ENCODE measurements at places on chromosomes 13 and 19.

DNA sequence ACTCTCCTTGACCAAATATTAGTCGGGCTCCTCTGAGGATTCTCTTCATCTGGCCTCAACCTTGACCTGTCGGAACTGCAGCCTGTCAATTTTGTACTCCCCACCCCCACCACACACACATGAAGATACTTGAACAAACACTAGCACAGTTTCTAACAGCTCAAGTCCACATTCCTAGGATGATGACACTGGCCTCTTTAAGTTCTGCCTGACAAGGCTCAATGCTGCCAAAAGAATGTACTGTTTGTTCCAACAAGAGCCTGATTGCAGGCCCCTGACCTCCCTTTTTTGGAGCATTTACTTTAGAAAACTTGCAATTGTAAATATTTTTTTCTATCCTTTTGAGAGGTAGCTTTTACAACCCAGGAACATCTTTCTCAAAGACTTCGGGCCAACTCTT, 169.2 kb upstream of the IRS2 start:
- no peak for DNase-seq

- no peak for DNase-seq
Observed at GRCh38 chr19:41588497-41589209, 12.7 kb downstream of the CEACAM21 start.

DNA sequence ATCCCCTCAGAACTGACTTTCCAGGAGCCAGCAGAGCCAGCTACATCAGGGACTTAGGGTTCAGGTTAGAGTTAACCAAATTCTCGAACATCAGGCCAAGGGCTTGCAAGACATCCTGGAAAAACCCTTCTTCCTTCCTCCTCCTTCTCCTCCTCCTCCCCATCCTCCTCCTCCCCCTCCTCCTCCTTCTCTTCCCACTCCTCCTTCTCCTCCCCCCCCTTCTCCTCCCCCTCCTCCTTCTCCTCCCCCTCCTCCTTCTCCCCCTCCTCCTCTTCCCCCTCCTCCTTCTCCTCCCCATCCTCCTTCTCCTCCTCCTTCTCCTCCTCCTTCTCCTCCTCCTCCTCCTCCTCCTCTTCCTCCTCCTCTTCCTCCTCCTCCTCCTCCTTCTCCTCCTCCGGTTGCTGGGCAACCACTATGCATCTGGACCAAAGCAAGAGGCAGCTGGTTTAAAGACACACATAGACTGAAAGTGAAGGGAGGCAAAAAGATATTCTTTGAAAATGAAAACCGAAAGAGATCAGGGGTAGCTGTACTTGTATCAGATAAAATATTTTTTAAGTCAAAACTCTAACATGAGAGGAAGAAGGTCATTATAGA, 5.9 kb upstream of the CCL25 start:
- DNase-seq = no peak

- DNase-seq = no peak
Observed at GRCh38 chr13:77749344-77749880, 51.9 kb downstream of the SLAIN1 start.

- no peak for DNase-seq
Observed at GRCh38 chr13:29530901-29531300, 64.6 kb downstream of the SLC7A1 start.

DNA sequence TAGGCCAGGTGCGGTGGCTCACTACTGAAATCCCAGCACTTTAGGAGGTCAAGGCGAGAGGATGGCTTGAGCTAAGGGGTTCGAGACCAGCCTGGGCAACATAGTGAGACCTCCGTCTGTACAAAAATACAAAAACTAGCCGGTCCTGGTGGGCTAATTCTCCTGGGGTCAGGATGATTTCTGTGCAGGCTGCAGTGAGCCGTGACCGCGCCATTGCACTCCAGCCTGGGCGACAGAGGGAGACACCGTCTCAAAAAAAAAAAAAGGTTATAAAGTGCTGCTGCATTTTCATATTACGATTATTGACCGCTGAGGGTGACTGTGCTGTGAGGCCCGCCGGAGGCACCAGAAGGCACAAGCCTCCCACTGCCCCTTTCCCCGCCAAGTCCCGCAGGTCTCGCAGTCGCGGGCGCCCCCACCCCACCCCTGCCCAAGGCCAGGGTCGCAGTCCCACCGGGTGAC, 477 bp upstream of the PLEKHF1 start:
- no peak for DNase-seq

DNA sequence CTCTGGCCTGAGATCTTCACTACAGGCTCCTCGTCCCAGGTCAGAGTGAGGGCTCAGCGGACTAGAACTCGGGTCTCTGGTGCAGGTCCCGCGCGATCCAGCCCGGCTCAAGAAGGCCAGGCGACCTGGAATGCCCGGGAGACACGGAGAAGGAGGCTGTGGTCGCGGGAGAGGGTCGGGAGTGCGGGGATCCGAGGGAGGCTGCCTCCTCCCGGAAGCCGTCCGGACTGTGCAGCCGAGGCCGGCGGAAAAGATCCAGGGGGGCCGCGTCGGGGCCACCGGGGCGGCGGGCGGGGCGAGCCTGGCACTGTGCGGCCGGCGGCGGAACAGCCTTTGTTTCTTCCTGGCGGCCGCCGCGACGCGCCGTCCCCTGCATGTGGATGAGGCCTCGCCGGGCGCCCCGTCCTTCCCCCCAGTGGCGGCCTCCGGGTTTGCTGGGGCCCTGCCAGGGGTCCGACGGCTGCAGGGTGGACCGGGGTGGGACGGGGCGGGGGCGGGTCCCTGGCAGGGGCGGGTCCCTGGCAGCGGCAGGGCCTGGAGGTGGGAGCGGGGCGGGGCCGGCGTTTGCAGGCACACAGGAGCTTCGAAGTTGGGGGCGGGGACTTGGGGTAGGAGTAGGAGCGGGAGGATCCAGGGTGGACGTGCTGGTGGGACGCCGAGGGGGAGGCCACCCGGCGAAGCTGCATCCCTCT, 1.0 kb upstream of the SLC7A10 start:
- no peak for DNase-seq

- no peak for DNase-seq
Observed at GRCh38 chr19:51820011-51820410, 25.1 kb downstream of the FPR3 start.

GRCh38 chr13:41561170-41561569, 103.8 kb downstream of the RGCC start:
- no peak for DNase-seq

DNA sequence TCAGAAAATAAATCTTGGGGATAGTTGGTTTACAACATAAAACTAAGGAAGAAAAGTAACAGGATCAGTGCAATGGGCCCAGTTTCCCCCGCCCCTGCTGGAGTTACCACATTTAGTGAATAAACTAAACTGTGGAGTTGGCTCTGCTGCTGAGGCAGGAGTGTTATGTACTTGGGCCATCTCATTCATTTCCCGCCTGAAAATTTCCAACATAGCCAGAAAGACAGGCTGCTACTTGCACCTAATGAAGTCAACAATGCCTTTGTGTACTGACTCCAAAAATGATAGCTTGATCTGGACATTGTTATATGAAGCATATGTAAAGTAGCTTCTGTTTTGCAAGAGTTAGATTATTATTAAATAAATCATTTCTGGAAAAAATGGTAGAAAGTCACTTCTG, 7.9 kb upstream of the RNASEH2B start:
- no peak for DNase-seq

DNA sequence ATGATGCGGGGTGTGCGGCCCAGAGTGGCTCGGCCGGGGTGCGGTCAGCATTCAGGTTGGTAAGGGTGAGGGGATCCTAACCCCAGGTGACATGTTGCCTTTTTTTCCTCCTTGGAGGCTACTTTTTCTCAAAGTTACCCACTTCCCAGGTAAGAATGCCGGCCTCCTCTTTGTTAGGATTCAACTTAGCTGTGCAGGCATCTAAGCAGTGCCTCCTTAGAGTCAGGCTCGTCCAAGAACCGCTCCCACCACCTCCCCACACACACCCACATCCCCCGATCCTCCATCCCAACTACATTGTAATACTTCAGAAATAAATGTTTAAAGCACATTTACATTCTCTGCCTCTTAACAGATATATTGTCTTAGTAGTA, 733 bp upstream of the ENOX1 start:
- no peak for DNase-seq

GRCh38 chr13:74550039-74550438, 415.8 kb upstream of the KLF12 start:
- no peak for DNase-seq

GRCh38 chr13:77535448-77535847, at the start of gene SCEL:
Gene SCEL, plus strand, starts transcription at chr13:77535706. Its CDS starts 20,170 bp downstream, at chr13:77555876.
- no peak for DNase-seq

- peak; percentile 56 for DNase-seq
Observed at GRCh38 chr19:16888629-16889365, at the start of gene F2RL3. Gene F2RL3, plus strand, starts transcription at chr19:16888999. Its CDS starts 191 bp downstream, at chr19:16889190.

GRCh38 chr19:2469102-2469914, 6.6 kb upstream of the GADD45B start:
- no peak for DNase-seq

DNA sequence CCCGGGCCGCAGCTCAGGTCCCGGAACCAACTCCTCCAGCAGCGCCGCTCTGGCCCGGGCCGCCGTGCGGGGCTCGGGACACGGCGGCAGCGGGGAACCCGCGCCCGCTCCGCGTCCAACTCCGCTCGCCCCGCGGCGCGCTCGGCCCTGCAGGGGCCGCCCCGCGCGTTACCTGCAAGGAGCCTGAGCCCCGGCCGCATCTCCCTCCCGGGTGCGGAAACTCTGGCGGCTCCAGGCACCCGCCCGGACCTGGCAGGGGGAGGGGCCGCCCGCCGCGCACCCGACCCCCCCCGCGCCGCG, at the start of gene TMTC4:
Gene TMTC4, minus strand, starts transcription at position 224 of the 300 bp plus-strand sequence. CDS start 4,433 bp downstream, outside the sequence.
- DNase-seq = no peak

DNA sequence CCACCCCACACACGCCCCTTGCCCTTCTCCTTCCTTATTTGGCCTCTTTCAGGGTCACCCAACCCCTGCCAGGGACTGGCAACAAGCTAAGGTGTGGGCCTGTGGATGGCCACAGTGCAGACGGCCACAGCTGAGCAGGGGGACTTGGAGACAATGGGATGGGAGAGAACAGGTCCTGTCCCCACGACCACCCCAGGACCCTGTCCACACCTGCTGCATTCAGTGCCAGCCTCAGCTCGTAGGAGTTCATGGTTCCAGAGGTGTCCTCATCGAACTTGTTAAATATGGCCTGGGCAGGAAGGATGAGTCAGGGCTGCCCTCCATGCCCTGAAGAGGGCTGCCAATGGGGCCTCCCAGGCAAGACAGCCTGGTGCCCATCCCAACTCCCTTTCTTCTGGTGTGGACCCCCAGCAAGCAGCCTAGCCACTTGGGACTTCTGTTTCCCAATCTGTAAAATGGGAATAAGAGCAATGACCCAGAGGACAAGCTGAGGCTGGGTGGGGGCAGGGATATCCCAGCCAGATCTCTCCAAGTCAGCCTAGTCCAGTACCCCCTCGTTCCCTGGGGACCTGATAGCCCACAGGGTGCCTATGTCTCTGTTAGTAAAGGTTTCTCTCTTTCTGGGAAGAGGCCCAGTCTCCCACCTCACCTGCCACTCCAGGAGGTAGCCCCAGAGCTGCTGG, 10.6 kb downstream of the CAPN12 start:
- no peak for DNase-seq

GRCh38 chr19:30117636-30118145, 175.7 kb downstream of the URI1 start:
- no peak for DNase-seq

- DNase-seq = no peak
Observed at GRCh38 chr19:16037424-16038195, 38.7 kb upstream of the TPM4 start.

DNA sequence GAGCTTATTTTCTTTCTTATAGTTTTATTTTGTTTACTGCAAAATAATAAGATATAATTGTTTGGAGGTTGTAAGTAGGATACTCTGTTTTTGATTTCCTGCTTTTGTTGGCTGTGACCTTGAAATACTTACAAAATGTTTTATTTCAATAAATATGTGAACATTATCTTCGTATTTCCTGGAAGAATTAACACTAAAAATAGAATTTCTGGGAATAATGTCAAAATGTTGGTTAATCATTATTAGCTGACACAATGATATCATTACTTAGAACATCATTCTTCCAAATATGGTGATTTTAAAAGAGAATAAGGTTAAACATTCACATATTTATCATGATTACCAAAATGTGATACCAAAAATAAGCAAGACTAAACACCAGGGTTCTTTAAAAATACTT, 1148.6 kb upstream of the PRR20A start:
- no peak for DNase-seq

DNA sequence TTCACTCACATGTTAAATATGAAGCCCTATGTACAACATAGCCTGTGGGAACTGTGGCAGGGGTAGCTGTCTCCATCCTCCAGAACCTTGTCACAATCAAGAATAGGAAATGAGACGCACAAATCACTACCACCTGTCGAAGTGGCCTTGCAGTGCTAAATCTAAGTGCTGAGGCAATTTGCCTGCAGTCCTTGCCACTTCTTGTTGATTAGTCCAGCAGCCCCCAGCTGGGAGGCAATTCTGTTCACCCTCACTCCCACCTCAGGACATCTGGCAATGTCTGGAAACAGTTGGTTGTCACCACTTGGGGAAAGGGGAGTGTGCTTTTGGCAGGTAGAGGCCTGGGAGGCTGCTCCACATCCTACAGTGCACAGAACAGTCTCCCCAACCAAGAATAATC, 10.7 kb downstream of the RFX2 start:
- DNase-seq = no peak

DNA sequence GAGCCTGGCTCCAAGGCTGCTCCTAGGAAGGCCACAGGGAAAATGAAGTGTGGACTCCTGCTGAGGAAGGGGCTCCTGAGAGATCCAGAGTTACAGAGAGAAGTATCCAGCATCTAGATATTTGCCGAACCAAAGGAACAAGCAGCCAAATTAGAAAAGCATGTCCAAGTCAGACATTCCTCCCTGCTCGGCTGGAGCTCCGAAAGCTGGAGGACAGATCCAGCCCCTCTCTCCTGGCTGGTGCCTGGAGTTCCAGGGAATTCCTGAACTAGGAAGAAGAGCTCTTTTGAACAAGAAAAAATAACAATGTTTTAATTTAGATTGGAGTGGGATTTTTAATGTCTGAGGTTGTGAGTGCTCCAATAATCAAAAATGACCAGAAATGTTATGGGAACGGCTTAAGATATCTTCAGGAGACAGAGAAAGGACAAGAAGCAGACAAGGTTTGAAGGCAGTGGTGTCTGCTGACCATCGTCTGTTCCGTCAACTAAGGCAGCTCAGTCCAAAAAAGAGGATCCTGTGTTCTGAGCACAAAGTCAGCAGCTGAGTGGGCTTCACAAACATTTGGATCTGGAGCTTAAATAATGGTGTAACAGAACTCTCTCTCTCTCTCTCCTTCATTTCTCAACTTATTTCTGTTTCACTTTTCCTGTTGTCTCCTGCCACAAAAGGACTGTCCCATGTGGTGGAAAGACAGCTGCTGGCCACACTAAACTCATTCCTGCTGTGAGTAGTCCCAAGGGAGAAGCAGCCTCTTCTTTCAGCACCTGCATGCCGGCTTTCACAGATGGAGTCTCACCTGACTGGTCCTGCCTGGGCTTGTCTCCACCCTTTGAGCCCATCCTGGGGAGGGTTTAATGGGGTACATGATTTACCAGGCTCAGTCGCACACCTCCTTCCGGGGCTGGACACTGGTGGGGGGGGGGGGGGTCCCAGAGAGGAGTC, 31.5 kb upstream of the IRS2 start:
- DNase-seq = peak; percentile 92

GRCh38 chr19:44539236-44539826, 9.9 kb upstream of the CEACAM20 start:
- DNase-seq = no peak

Measured in DMS153 (cell line).